ENCODE measurements at places on chromosomes 6 and 20.

GRCh38 chr6:170265655-170266054 lies 25.2 kb downstream of the DLL1 start:
- no peak for DNase-seq

DNA sequence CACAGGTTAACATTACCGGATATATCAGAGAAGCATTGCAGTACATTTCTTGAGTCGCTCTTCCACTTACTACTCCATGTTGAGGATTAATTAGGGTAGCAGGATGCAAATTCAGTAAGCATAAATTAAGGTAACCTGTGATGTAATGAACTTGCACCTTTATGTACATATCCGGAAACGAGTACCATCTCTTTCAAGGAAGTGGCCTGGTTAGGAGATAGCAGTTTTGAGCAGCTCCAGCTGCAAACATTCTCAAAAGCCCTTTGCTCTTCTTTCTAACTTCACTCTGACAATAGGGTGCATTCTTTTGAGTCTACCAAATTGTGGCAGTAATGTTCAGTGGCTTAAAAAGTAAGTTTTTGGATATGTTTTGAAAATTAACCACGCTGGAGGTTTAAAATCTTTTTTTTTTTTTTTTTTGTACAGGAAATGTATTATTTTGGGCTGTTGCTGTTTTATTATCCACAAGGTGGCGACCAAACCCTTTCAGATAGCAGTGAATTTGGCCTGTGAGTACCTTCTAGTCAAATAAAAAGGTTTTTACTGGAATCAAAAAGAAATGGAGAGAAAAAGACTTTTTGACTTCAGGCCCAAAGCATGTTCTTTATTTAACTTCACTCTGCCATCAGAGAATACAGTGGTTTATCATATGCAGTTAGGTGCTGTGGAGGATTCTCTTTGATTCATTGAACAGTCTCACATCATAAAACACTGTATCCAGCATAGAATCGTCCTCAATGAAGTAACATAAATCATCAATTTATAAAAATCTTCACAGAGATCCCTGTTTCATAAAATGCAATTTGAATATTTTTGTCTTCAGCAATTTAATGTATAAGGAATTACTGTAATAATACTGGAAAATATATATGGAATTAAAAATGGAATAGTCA lies 8.9 kb downstream of the FAM217B start:
- peak; percentile 25 for DNase-seq

GRCh38 chr20:61253640-61254511 lies 1.8 kb downstream of the CDH4 start:
- DNase-seq: no peak

DNA sequence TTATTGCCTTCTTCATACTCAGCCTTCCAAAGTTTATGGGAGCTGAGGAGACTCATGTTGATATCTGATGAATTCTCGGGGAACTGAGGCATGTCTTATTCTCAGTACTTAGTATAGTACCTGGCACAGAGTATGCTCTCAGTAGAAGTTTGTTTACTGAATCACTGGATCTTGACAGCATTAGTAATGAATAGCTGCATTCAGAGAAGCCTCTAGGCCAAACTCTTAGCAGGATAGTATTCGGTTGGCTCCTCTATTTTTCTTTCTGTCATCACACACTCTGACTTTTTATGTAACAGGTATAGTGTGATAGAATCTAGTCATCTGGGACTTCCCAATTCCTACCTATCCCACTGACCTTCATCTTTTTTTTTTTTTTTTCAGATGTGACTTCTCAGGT lies 566.4 kb upstream of the MAN1A1 start:
- DNase-seq: no peak

DNA sequence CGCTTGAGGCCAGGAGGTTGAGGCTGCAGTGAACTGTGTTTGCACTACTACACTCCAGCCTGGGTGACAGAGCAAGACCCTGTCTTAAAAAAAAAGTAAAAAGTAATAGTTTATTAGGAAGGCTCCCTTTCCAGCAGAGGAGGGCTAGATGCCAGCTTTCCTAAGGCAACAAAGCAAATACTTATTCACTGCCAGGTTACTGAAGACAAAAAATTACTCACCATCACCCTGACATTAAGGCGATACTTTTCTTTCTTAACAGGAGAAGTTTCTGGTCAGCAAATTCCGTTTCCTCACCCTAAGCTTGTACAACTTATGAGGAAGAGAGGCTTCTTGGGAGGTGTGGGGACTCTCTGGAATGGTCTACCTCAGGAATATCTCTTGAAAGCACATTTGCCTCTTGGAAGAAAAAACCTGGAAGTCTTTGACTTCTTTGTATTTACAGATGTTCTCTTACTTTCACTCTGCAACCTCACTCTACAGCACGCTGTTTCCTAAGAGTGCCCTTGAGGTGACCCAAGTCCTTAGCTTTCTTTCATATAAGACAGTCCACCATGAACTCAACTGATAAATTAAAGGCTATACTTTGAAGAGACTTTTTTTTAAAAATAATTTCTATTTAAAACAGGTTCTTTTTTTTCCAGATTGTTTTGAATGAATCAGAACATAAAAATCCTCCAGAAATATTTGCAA lies 52.9 kb upstream of the TRAF3IP2 start:
- DNase-seq: no peak

DNA sequence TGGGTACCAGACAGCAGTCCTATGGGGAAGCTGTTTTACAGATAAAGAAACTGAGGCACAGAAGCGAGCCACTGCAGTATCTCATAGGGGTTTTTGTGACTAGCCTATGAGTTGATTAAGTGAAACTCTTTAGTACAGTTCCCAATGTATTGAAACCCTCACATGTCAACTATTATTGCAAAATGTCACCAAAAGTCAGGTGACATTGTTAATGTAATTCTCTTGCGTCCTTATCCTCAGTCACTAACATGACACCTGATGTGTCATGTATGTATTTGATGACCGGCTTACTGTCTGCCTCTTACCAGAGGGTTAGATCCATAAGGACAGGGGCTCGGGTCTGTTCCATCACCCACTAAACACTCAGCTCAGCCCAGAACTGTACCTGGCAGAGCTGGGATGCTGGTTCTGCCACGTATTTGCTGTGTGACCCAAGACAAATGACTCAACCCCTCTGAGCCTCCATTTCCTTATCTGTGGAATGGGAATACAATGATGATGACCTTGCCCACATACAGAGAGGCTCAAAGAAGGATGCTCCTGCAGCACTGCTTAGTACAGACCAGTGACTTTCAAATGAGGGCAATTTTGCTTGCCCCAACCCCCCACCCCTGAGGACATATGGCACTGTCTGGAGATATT lies 32.9 kb downstream of the PREX1 start:
- DNase-seq: no peak

DNA sequence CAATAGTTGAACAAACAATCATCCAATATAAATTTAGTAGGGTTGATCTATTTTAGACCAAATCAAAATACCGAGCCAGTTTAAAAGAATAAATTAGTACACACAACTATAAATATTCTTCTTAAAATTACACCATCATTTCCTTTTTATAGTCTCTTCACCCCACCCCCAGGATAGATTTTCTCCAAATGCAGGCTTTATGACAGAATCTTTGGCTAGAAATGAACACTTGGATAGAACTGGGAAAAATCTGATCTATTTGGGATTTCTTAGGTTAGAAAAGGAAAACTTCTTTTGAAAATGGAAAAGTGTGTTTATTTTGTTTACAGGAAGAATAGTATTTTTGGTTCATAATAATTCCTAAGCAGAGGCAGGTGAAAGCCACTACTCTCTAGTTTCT lies 74.6 kb downstream of the HMGN3 start:
- DNase-seq: no peak

GRCh38 chr6:99415446-99415845 lies 9.7 kb downstream of the PNISR start:
- DNase-seq: no peak

- DNase-seq: no peak
These were observed 607.7 kb upstream of the CITED2 start for GRCh38 chr6:139982195-139982594.

GRCh38 chr20:18822832-18823231 lies 9.2 kb downstream of the SCP2D1 start:
- DNase-seq: no peak

DNA sequence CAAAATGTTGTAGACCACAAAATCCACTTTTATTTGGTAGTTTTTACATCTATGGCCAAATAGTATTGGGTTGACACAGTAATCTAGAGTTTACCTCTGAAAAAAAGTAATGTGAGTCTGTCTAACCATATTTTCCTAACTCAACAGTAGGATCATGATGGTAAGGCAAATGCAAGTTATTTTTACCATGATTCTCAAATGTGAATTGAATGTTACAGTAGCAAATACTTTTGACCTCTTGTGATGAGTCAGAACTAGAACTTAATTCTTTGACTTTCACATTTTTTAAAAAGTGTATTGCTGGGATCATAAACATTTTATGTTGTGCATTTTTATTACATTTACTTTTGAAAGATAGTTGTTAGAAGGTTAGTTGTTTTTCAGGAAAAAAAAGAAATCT lies 22.0 kb downstream of the RNF146 start:
- no peak for DNase-seq

- DNase-seq: no peak
These were observed 580.7 kb downstream of the KIF16B start for GRCh38 chr20:15992564-15992963.

- no peak for DNase-seq
These were observed 26.8 kb downstream of the DLL1 start for GRCh38 chr6:170264086-170264485.

- no peak for DNase-seq
These were observed 7.8 kb downstream of the NAA20 start for GRCh38 chr20:20024942-20025341.

DNA sequence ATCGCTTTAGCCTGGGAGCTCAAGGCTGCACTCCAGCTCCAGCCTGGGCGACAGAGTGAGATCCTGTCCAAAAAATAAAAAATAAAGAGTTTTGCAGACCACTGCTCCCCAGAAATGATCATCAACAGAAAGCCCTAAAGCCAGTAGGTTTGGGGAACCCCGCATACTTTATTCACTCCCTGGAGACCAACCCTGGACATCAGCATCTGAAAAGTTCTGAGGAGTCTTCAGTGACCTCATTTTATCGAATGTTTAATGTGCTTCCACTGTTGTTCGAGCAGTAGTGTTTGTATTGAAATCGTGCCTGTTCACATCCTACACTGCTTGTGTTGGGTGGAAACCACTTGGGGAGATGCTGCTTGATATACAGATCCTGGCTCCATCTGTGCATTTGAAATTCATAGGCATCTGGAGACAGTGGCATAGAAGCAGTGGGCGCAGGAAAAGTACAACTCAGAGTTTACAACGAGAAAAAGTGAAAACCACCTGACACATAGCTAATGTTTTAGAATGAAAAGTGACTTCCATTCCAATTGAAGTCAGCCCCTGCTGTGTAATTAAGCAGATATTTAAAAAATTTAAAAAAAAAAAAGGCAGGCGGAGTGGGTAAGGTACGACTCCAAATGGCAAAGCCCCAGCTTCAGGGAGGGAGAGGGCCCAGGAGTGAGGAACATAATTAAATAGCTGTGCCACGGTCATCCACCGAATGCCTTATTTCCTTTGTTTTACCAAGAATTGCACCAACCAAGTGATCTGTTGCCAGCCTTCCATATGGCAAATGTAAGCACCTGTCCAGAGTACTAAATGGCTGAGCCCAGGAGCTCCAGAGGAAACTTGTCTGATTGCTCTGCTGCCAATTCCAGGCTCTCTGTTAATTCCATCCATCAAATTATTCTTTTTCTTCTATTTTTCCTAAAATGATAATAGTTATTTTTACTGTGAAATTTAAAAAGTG lies 100.4 kb upstream of the NAA20 start:
- DNase-seq: no peak

DNA sequence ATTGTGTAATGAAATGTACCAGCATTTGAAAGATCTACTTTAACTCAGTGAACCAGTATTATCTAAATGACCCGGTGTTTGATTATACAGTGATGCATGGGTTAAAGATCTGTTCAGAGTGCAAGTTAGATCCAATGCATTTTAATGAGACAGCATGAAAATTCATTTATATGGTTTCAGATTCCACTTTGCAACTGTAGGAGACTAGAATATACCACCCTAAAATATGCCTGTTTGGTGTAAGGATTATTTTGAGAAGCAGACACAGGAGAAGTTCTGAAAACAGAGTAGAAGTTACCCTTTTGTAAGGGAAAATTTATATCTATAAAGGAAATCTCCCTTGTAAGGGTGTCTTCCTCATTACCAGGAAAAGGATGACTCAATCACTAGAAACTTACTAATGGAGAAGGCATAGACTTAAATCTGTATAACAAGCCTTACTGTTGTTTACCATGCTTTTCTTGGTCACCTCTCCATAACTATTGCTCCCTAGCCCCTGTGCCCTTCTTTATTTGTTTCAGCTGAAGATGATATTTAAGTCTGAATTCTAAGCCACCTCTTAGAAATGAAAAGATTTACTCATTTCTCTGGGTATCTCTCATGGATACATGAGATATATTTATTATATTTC lies 105.4 kb downstream of the NCOA3 start:
- DNase-seq: no peak

DNA sequence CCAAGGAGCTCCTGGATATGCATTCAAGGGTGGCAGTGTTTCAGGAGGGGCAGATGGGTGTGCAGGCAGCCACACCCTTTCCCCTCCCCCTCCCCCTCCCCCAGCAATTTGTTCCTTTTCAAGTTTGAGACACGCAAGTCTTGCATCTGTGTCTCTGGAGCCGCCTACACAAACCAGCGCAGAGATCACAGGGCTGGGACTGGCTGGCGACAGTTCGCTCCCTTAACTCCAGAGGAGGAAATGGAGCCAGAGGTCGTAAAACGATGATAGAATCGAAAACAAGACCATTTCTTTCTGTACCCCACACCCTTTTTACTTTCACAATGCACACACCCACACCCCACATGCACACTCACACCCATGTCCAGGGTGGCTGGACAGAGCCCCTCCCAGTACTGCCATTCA lies 163.1 kb downstream of the LY86 start:
- no peak for DNase-seq

DNA sequence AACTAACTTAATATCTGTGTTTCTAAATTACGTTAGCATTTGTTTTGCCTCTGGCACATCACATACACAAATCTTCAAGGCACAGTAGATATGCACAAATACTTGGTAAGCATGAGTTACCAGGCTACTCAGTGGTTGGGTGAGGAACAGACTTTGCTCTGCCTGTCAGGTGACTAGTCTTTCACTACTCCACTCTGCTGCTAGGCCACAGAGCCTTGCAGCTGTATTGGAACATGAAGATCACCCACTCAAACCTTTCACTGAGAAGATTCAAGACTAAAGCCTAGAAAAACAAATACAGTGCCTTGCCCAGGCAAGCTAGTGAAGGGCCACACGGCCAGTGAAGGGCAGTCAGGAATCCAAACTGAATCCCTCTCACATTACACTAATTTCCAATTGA lies 47.0 kb downstream of the DTNBP1 start:
- no peak for DNase-seq

DNA sequence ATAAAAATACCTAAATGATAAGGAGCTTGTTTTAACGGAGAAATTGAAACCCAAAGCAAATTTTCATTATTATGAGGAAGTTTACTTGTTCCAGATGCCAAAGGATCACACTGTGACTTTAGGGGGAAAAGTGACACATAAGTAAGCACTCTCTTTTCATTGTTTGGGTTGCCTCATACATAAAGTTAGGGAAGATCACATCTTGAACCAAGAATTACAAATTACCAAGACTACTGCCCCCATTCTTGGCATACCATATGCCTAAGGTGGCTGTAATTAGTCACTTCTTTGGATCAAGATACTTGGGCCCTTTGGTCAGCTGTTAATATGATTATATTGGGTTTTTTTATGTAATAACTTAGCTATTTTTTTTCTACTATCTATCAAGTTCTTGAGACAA lies 269.0 kb downstream of the COL12A1 start:
- DNase-seq: no peak
